ENCODE measurements at places on chromosomes 1 and 21. TPM values are rescaled to one million over a fixed set of nuclear protein-coding genes. Genes with fewer than 3 reads are reported as not detected.

PSMB2 gene
- 58.2 TPM for total RNA-seq

EPHA10 gene
- not detected for total RNA-seq

ADGRL4 gene
- total RNA-seq, result 50.3 TPM

CDCA8 gene
- total RNA-seq, result 48.3 TPM

NBPF6 gene
- 2.5 TPM for total RNA-seq

OR10J1 gene
- not detected for total RNA-seq

CELA2A gene
- total RNA-seq, result not detected

FLG2 gene
- total RNA-seq, result not detected

CELA3A gene
- not detected for total RNA-seq

ETNK2 gene
- 10.4 TPM for total RNA-seq

TMIGD3 gene
- total RNA-seq, result not detected

GRCh38 chr1:208974717-208975116, 608.8 kb upstream of the CAMK1G start:
- no peak for DNase-seq

- DNase-seq, result peak; percentile 57
Measured at GRCh38 chr1:226697151-226697928, 41.7 kb downstream of the ITPKB start.

- DNase-seq, result no peak
Measured at GRCh38 chr1:14138135-14138506, 438.1 kb downstream of the PRDM2 start.

GRCh38 chr1:21924503-21925005, 12.6 kb downstream of the HSPG2 start:
- DNase-seq, result no peak

GRCh38 chr21:25635310-25635709, 3.7 kb upstream of the JAM2 start:
- no peak for DNase-seq

DNA sequence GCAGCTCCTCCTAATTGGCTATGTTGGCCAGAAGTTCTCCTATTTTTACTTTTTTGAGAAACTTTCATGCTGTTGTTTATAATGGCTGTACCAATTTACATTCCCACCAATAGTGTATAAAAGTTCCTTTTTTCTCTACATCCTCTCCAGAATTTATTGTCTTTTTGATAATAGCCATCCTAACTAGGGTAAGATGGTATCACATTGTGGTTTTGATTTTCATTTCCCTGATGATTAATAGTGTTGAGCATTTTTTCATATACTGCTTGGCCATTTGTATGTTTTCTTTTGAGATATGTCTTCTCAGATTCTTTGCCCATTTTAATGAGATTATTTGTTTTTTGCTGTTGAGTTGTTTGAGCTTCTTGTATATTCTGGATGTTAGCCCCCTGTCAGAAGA, 46.8 kb downstream of the NTMT2 start:
- DNase-seq, result no peak

- DNase-seq, result no peak
Measured at GRCh38 chr1:158833264-158833663, 2.1 kb downstream of the MNDA start.

GRCh38 chr1:172359491-172359999, 60.9 kb upstream of the C1orf105 start:
- peak; percentile 50 for DNase-seq

- no peak for DNase-seq
Measured at GRCh38 chr1:7425229-7425628, 345.9 kb upstream of the VAMP3 start.

DNA sequence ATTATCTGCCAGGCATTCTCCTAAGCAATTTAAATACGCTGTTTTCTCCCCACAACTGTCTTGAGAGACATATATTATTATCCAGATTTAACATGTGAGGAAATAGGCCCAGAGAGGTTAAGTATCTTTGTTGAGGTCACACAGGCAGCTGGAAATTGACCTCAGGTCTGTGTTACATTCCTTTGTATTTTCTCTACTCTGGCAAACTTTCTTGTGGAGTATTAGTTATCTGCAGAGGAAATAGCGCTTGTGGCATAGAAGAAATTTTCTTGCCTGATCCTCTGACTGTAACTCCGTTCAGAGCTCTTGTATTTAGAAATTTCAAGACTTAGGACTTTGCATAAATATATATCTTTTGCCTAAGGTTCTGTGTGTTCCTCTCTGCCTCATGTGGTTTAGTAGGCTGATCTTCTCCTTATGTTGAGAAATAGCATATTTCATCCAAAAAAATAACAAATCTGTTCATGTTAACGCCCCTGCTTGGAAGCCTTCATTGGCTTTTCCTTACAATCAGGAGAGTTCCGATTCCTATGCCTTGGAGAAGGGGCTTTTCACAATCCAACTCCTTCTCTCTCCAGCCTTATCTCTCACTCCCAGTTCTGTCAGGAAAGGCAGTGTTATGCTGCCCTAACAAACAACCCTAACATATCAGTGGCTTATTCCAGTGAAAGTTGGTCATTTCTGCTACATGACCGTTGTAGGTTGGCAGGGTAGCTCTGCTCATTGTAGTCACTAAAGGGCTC, 2.5 kb upstream of the JUN start:
- DNase-seq, result peak; percentile 32

- DNase-seq, result no peak
Measured at GRCh38 chr1:41486371-41487125, 2.1 kb upstream of the EDN2 start.

DNA sequence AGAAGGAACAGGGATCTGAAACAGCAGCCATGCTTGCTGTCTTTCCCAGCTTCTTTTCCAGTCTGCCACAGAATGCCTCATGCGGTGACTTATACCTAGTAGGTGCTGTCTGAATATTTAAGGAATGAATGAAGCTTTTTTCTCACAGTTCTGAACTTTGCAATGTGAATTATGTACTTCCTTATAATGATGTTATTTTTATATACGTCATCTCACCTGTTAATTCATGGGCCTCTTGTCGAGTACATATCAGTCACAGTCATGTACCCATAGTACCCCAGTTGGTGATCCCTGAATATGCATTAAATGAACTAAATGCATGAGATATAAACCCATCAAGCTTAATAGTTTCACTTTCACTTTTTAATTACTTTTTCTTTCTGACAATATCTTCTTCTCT, 132.7 kb downstream of the NTNG1 start:
- no peak for DNase-seq

DNA sequence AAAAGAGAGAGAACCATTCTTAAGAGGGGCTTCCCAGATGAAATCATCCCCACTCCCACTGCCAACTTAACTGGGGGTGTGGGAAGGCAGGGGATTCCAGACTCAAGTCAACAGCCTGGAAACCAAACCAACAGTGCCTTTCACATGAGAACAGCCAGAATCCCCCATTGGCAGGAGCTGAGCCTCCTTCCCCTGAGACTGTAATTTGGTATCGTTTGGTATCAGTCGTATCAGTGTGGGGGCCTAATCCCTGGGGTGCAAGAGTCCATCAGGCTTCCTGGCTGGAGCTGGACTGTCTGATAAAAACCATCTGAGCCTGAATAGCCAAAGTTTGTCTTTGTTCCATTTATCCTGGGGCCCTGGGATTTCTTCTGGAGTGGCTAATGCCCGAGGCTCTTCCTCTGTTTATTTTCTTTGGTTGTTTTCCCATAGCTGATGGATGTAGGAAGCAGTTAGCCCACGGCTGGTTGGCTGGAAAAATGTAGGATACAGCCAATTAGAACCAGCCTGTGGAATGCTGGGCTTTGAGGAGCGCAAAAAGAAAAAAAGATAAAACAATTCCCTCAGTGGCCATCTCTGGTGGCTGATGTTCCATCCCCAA, 84.6 kb downstream of the LAMC2 start:
- DNase-seq, result peak; percentile 97

- DNase-seq, result no peak
Measured at GRCh38 chr1:115722221-115722620, 46.3 kb downstream of the CASQ2 start.

DNA sequence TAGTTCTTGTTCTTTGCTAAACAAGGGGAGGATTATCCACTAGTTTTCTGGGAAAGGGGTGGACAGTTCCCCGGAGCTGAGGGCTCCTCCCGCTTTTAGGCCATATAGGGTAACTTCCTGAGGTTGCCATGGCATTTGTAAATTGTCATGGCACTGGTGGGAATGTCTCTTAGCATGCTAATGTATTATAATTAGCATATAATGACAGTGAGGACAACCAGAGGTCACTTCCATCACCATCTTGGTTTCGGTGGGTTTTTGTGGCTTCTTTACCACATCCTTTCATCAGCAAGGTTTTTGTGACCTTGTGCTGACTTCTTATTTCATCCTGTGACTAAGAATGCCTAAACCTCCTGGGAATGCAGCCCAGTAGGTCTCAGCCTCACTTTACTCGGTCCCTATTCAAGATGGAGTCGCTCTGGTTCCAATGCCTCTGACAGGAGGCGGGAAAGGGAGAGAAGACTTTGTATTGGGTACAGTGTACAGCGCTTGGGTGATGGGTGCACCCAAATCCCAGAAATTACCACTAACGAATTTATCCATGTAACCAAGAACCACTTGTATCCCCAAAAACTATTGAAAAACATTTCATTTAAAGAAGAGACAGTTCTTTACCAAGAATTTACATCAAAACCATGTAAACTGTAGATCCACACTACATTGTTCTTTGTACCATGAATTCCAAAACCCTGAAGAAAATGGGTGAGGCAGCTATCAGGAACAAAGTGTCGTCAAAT, 8.7 kb upstream of the SLC2A5 start:
- DNase-seq, result peak; percentile 100

DNA sequence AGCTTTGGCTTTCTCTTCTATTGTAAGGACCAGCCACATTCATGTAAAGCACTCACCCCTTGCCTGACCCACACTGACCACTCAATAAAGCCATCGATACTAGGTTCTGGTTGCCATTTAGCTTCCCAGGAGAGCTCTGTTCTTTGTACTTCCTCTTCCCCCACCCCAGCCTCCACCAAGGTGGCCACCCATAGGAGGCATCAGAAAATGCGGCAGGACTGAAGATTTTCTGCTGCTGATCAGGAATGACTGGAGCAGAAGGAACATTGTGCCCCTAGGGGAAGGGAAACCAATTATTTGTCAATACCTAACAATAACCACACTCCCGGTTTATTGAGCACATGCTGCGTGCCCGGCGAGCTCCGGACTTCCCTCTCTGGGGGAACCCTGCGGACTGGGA, 5.2 kb upstream of the SMIM12 start:
- DNase-seq, result no peak

DNA sequence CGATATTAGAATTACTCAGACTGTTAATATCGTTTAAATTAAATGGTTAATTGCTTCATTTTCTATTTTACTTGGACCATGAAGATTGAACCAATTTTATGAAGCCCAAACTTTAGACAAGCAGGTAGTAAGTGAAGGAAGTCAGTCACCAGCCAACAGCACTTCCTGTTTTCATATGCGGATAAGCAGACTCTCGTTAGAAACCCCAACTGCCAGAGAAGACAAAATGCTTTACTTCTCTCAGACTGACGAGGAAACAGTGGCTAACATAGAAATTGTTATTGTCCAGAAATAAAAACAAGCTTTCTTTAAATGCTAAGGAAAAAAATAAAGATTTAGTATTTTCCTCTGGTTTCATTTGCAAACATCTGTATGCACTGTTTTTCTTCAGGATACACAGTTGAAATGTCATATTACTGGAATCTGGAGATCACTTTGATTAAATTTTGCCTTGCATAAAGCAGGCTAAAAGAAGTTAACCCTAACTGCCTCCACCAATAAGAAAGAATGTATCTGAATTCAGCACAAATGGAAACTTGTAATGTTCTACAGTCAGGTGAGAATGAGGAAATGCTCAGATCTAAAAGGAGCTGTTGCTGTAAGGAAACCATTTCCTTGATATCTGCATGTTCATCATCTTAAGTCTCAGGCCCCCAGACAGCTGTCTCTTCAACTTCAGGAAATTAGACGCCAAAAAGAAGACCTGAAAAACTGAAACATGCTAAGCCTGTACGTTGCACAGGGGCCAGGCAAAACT, 129.8 kb upstream of the SAMSN1 start:
- no peak for DNase-seq

GRCh38 chr21:31107871-31108270, 69.6 kb upstream of the KRTAP19-8 start:
- DNase-seq, result no peak

GRCh38 chr1:29575826-29576225, 339.5 kb downstream of the PTPRU start:
- DNase-seq, result peak; percentile 55

GRCh38 chr1:176559878-176560277, 96.9 kb downstream of the PAPPA2 start:
- peak; percentile 42 for DNase-seq

DNA sequence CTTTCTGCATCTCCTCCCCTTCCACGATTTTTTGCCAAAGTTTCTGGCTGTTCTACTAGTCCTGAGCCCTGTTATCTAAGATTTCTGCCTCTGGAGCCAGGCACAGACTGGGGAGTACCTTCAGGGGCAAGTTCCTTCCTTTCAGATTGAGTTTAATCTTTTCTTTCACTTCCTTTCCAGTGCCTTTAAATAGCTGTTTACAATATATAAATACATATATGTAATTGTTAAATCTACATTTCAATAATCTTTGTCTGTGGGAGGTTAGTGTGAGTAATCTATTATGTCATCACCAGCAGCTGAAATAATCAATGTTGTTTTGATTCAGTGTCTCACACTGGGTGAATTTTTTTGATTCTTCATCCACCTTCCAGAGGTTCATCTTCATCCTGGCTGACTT, 31.8 kb downstream of the DIPK1A start:
- DNase-seq, result no peak

DNA sequence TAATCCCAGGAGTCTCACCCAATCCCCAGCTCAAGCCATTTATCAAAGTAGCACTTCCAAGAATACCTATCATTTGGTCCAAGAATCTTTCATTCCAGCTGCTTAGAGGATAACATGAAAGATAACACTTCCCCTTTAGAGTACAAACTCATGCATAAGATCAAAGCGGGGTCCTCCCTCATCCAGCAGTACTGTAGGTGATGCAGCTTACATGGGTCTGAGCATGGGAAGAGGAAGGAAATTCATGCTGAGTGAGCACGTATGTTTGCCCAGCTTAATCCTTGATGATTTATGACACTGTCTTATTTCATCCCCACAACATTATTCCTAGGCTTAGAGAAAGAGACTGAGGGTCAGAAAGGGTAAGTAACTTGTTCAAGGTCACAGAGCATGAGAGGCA, 167.1 kb upstream of the GJB5 start:
- no peak for DNase-seq

DNA sequence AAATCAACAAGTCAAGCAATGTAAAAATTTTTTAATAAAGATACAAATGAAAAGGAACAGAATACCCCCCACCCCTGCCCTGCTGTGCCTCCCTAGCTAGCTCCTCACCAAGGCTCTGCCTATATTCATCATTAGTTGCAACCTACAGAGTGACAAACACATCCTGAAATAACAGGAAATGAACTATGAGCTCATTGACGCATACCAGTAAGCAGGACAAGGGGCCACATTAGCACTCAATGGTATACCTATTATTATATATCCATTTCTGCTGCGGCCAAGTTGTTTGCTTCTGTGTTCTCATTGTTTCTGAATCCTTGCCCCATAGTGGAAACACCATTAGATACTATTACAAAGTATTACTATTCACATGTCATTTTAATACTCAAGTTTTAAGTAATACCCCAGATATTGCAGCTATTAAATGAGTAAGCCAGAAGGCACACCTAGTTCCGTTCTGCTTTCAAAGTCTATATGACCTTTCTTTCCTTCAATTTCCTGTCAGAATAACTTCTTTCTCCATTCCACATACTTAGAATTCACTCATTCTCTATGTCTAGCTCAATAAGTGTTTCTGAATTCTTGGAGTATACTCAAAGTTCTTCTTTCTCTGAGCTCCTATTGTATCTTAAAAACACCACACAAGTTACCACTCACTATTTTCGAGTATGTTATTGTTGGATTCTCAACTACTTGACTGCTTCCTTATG, 1214.9 kb downstream of the PLA2G4A start:
- DNase-seq, result no peak

GRCh38 chr1:118479351-118479750, 294.3 kb upstream of the SPAG17 start:
- no peak for DNase-seq

GRCh38 chr21:36075171-36075570, 5.3 kb downstream of the CBR1 start:
- peak; percentile 34 for DNase-seq
